Posterior vena cava (tissue), 2 donors: ENCODE measurements at places on chromosomes 5 and 9. TPM values are rescaled to one million over a fixed set of nuclear protein-coding genes. Genes with fewer than 3 reads are reported as not detected.
A peak's percentile ranks its signal among the peaks of the same experiment; 100 is the strongest.

The OBP2B gene
- not detected for total RNA-seq

DNA sequence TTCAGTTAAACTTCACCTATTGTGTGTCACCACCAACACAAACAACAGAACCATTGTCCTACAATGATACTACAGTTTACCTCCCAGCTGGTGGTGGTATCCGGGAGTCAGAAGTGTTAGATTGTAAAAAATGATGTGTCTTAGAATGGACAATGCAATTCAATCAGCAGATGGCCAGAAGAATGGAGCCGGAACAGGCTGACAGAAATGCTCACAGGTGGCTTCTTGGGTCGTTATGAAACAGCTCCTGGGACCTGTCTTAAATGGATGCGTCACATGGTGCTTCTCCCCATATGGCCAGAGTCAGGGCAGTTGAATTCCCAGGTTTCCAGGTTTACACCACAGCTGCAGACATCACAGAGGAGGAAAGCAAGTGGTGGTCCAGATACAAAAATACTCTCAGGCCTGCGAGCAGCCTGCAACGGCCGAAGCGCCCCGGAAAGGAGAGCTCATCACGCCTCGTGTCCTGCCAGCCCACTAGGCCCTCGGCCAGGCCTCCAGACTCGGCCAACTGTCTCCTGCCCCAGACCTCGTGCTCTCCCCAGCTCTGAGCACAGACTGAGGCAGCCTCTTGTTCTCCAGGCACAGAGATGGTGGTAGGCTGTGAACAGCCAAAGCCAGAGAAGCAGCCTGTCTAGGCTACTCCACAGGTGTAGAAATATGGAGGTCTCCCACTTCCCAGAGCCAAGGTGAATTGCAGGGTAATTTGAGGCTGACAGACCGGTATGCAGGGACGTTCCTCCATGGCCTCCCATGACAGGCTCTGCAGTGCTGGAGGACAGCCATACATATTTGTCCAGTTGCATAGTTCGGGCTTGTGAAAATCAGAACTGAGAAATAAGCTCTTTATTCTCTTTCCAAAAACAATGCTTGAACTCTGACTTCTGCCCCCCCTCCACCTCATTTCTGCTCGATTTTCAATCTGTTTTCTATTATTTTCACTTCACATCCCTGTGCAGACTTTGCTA, 98.5 kb upstream of the SPATA31C2 start:
- DNase-seq = peak; percentile 78

DNA sequence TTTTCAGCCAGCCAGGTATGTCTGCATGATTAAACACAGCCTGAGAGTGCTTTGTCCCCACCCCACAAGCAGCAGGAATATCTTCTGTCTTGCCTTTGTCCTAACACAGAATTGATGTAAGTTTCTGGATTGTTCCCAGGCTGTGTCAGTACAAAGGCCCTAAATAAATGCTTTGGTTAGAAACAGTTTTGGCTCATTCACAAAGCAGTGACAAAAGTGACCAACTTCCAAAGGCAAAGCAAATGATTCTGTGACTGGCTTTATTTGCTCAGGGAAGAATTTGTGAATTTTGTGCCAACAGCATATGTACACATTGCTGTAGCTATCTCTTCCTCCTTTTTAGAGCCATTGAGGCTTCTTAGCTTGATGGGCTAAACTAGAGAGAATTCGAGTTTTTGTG, 133.7 kb downstream of the PLPPR1 start:
- no peak for DNase-seq

GRCh38 chr5:177126771-177127170, 6.8 kb upstream of the NSD1 start:
- no peak for DNase-seq

The MSX2 gene
- total RNA-seq = 1.1 TPM

DNA sequence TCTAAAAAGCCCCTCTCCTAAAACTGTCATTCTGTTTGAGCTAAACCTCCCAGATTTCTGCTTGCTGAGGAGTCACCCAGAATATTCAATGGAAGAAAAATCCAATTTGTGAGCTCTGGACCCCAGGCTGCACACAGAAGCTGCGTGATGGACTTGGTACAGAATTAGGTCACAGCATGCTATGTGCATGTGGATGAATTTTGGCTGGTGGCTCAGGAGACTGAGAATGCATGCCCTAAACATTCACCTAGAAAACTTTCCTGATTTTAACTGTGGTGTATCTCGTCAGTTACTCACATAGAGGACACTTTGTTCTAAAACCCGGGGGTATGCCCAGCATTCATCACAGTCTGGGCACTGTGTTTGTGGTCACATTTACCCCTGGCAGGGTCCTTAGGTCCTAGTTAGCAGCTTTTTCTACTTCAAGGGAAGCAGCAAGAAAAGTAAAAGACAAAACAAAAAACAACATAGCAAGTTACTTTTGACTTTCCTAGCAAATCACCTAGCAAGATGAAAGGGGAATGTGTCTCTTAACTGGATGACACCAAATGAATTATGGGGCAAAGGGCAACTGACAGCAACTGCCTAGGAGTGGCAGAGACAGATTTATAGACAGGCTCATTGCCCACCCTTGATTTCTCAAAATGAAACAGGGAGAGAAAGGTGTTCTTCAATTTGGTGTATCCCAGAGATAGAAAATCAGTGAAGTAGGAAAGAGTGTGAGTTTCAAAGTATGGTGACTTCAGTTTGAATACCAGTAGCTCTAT, 8.3 kb upstream of the SHROOM1 start:
- no peak for DNase-seq

The TMEM232 gene
- 2.5 TPM for total RNA-seq

The SMIM23 gene
- not detected for total RNA-seq

- DNase-seq = no peak
Observed at GRCh38 chr9:6973762-6974161, 216.0 kb downstream of the KDM4C start.

The UGT3A2 gene
- total RNA-seq = not detected

The LAMC3 gene
- 0.29 TPM for total RNA-seq

DNA sequence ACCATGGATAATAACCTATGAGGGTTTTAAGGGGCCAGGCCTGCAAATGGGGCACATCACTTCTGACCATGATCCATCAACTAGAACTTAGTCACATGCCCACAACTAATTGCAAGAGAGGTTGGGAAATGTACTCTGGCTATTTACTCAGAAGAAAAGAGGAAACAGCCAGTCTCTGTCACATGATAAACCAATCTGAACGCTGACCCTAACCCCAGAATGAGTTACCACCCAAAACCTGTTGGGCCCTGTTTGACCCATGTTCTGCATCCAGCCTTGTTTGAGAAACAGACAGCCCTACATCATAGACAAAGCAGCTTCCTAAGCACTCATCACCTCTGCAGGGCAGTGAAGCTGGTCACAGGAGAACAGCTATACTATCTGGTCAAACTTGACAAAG, 5.8 kb downstream of the MACROH2A1 start:
- no peak for DNase-seq

DNA sequence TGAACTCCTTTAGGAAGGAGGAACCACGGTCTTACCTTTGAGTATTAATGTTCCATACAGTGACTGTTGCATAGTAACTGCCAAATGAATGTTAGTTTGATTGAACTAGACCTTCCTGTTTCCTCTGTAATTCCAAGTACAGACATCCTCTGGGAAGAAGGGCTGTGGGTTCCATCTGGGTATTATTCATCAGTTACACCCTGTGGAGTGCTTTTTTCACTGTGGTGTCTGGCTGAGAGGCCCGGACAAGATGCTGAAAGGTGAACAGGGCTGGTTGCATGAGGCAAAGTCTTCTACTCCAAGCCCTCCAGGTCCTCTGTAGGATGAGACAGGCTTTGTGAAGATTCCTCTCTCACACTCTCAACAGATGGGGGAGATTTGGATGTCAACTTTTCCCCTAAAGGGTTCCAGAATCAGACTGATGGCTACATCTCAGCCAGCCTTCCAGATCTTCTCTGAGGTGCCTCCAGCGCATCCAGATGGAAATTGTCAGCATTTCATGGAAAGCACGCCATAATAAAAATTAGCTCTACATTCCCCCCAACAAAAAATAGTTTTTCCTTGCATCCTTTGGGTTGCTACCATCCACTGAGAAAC, 230.9 kb downstream of the GAS1 start:
- no peak for DNase-seq

GRCh38 chr9:80926611-80927010, 762.7 kb downstream of the TLE1 start:
- DNase-seq = no peak

GRCh38 chr5:123157791-123158581, 68.9 kb downstream of the PRDM6 start:
- DNase-seq = no peak
